ENCODE measurements at places on chromosomes 1 and 21. TPM values are rescaled to one million over a fixed set of nuclear protein-coding genes. Genes with fewer than 3 reads are reported as not detected.

The CACNA1E gene
- 0.05 TPM for total RNA-seq

- DNase-seq = no peak
These were observed 19.3 kb upstream of the ACTL8 start for GRCh38 chr1:17735793-17736192.

DNA sequence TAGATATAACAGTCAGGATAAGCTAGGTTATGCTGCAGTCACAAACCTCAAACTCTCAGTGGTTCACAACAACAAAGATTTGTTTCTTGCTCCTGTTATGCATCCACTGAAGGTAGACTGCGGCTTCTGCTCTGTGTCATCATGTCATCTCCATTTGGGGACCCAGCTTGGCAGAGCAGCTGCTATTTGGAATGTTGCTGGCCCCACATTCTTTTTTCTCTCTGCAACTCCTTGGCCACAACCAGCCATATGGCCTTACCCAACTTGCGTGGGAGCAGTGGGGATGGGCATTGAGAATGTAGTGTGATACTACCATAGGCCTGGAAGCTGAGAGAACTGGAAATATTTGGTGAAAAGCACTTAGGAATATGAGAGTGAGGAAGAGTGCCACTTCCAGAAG, 26.4 kb downstream of the AGO4 start:
- no peak for DNase-seq

- DNase-seq = no peak
These were observed 12.2 kb downstream of the UBE2U start for GRCh38 chr1:64215576-64215975.
